Fibroblast of pulmonary artery (primary cell): ENCODE measurements at places on chromosomes 3 and 15.

GRCh38 chr15:39419651-39420050 lies 161.2 kb upstream of the THBS1 start:
- DNase-seq = no peak

DNA sequence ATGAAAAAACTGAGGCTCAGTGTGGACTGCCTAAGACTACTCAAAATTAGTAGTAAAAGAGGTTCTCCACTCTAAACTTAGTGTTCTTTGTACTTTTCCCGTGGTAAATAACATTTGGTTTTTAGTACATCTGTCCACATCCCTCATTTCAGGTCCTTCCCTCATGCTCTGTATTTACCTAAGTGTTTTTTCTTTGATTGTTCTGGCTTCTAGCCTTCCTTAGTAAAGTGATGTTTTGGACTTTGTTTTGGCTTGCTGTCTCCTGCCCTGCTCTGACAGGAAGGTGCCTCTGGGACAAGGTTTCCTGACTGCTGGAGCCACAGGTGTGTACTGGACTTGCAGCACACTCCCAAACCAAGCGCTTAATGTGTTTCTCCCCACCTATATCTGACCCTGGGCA lies 29.9 kb upstream of the ALDH1A2 start:
- DNase-seq = no peak

DNA sequence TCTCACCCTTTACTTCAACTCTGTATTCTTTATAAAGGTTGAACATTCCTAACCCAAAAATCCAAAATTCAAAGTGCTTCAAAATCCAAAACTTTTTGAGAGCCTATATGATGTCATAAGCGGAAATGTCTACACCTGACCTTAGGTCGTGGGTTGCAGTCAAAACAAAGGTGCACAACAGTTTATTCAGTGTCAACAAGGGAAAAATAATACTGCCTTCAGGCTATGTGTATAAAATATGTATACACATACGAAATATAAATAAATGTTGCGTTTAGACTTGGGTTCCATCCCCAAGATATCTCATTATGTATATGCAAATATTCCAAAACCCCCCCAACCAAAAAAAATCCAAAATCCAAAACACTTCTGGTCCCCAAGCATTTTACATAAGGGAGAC lies 90.9 kb downstream of the STAG1 start:
- no peak for DNase-seq

DNA sequence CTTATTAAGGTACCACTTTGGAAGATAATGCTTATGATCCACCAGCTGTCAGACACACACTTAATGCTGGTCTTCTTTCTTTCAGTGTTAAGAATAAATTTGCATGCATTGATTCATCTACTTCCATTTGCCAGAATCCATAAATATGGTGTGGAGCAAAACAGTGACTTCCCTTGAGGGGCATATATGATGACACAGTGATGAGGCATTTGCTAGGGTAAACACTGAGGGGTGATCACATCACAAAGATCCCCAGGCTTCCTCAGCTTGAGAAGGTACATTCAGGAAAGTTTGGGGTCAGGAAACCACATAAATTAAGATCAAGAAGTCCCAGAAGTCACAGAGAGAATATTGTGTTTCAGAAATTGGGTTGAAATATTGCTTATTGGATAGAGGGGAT lies 9.9 kb upstream of the ZBED2 start:
- no peak for DNase-seq

GRCh38 chr15:40716165-40716564 lies 21.2 kb downstream of the RAD51 start:
- DNase-seq = no peak

DNA sequence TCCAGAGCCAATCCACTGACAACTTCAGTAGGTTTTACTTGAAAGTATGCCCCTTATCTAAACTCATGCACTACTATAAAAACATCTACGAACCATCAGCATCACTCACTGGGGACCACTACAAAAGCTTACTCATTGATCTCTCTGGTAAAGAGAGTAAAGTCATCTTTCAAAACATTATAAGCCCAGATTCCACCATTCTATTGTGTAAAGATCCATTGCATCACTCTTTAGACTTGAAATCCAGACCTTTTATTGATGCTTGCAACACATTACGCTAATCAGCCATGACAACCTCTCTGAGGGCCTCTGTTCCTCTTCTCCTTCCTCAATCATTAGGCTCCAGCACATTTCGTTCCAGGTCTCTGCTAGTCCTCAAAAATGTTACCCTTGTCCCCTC lies 248.9 kb upstream of the WNT5A start:
- no peak for DNase-seq

DNA sequence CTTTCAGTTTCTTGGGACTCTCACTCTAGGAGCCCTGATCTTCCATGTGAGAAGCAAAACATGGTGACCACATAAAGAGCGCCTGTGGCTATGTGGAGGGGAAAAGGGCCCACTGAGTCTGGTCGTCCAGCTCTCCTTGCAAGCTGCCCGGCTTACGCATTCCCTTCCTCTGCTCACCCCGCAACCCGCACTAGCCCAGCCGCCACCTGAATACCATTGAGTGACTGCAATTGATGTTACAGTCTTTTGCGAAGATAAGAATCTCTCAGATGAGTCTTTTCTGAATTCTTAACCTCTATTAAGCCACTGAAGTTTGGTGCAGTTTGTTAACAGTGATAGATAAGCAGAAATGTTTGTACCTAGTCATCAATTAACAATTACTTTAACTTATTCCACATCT lies 589.0 kb upstream of the DPPA4 start:
- DNase-seq = no peak

- no peak for DNase-seq
These were observed 59.0 kb downstream of the ANXA2 start for GRCh38 chr15:60338810-60339209.

GRCh38 chr3:161567577-161568361 lies 71.2 kb downstream of the OTOL1 start:
- peak; percentile 10 for DNase-seq

DNA sequence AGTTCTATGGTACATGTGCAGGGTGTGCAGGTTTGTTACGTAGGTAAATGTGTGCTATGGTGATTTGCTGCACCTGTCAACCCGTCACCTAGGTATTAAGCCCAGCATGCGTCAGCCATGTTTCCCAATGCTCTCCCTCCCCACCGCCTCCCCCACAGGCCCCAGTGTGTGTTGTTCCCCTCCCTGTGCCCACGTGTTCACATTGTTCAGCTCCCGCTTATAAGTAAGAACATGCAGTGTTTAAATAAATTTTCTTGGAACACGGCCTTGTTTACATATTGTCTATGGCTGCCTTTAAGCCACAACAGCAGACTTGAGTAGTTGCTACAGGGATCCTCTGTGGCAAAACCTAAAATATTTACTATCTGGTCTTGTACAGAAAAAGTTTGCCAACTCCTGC lies 41.3 kb upstream of the CORO2B start:
- DNase-seq = no peak

DNA sequence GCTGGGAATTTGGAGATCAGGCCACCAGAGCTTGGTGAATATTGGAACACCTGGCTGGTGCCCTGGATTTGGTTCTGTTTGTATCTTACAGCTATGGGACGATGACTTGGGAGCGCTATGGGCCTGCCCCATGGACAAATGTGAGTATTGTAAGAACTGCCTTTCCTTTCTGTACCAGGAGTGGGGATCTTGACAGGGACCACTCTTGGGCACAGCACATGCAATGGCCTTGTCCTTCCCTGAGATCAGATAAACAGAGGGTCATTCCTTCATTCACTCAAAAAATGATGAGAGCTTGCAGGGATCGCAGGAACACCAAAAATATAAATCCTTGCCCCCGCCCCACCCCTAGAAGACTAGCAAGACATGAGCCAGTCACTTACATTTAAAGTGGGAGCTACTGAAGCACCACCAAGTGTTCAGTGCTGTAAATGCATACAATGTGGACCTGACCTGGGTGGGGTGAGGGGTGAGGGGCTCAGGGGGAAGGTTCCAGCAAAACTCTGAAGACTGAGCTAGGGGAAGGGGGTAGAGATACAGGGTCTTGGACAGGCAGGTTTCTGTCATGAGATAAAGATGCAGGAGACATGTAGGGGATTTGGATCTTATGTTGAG lies 2.7 kb upstream of the CRELD1 start:
- peak; percentile 31 for DNase-seq

DNA sequence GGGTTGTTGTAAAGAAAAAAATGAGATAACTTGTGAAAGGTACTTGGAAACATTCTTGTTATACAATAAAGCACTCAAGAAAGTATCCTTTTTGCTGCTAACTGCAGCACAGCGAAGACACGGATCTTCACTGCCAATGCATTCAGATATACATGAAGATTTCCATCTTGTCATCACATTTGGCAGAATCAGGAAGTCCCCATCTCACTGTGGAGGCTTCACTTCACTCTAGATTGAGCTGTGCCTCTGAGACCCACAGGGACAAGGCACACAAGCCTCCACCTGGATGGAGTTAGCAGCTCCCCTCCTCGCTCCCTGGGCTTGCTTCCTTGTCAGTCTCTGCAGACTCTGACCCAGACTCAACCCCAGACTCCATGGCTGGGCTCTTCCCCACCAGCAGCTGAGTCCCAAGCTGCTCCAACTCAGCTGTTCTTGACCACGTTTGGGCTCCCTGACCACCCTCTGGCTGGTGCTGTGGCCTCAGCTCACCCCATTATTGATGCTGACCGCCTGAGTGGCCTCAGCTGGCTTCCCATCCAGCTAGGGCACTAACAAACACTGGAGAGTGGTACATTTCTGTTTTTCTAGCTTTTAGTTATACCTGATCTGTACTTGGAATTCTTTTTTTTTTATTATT lies 45.4 kb upstream of the SMAD3 start:
- DNase-seq = no peak

- no peak for DNase-seq
These were observed 615 bp downstream of the DHX30 start for GRCh38 chr3:47803480-47804025.

GRCh38 chr3:52366527-52366926 lies 50.4 kb downstream of the DNAH1 start:
- DNase-seq = no peak

DNA sequence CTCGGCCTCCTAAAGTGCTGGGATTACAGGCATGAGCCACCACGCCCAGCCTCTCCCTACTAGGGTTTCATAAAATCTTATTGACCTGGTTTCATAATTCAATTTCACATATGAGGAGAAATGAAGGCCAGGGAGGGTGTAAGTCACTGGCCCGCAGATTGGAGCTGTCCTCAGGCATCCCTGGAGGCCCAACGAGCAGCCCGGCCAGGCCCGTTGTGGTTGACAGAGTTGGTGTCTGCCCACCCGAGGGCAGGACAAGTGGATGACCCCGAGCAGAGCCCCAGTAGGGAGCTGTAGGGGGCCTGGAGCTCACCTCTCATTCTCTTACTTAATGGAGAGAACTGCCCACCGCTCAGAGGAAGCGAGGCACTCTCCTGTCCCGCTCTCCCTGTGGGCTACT lies 78.9 kb downstream of the CPN2 start:
- DNase-seq = no peak

GRCh38 chr15:78811124-78811824 lies at the start of gene ADAMTS7:
Gene ADAMTS7 (minus strand): TSS chr15:78811464. CDS start chr15:78811220, 244 bp downstream.
- peak; percentile 75 for DNase-seq

GRCh38 chr3:157585386-157585785 lies 82.2 kb upstream of the VEPH1 start:
- DNase-seq = peak; percentile 58

- DNase-seq = no peak
These were observed 223.5 kb upstream of the UBE2E2 start for GRCh38 chr3:22979581-22979980.

GRCh38 chr15:99704444-99704838 lies 28.8 kb downstream of the LYSMD4 start:
- peak; percentile 95 for DNase-seq

GRCh38 chr3:143480344-143480743 lies 360.8 kb downstream of the CHST2 start:
- DNase-seq = peak; percentile 21

GRCh38 chr15:48177383-48177765 lies 721 bp downstream of the MYEF2 start:
- DNase-seq = peak; percentile 45

DNA sequence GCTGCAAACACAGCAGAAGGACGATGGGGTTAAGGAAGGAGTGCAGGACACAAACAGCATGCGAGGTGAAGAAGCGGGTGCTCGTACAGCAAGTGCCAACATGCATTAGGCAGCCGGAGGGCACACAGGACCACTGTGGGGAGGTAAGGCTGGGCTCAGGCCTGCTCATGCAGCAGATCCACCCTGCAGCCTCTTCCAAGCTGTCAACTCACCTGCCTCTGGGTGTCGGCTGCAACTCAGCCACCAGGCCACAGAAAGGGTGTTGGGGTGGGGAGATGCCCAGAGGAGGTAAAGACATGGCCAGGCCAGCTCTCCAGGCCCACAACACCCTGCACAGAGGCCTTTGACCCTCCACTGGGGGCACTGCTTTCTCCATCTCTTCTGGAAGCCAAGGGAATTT lies 44.2 kb downstream of the TGM4 start:
- no peak for DNase-seq

GRCh38 chr3:170631755-170632488 lies 46.0 kb upstream of the SLC7A14 start:
- DNase-seq = no peak
